ENCODE measurements at places on chromosomes 7 and 10.

DNA sequence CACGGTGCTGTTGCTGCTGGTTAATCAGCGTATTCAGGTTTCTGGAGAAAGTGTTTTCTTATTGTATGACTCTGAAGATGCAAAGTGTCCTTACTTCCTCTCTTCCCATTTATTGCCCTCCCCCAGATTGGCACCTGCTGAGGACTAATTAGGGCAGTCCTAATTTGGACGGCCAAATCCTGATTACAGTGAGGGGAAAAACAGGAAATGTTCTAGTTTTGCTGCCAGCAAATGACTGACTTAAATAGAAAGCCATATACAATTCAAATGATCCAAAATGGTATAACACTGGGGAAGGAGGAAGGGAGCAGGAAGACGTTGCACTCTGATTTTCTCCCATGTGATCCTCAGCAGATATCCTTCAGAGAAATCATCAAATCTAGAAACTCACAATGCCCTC, 222.4 kb upstream of the LRGUK start:
- DNase-seq, result no peak

- DNase-seq, result no peak
Observed at GRCh38 chr7:132435016-132435990, 141.0 kb downstream of the PLXNA4 start.

DNA sequence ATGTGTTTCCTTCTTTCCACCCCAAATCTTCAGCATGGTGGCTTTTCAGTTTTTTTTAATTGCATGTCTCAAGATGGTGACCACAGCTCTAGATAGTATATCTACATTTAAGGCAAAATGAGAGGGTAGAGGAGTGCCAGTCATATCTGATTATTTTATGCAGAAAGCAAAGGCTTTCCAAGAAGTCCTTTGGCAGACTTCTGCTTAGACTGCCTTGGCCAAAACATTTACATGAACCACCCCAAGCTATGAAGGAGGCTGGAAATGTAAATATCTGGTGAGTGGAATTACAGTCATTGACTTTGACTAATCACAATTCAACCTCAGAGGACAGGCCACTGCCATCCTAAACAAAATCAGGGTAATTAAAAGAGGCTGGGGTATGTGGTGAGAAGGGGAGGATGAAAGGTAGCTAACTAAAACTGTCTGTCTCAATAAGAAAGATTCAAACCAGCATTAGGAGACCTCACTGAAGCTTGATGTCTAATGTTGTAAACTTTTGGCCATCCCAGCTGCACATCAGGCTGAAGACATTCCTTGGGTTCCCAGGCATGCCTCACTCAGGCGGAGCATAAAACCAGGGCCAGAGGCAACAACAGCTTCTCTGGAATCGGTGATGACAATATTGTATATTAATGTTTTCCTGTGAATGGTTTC, 53.4 kb downstream of the PPP1R3C start:
- DNase-seq, result no peak

DNA sequence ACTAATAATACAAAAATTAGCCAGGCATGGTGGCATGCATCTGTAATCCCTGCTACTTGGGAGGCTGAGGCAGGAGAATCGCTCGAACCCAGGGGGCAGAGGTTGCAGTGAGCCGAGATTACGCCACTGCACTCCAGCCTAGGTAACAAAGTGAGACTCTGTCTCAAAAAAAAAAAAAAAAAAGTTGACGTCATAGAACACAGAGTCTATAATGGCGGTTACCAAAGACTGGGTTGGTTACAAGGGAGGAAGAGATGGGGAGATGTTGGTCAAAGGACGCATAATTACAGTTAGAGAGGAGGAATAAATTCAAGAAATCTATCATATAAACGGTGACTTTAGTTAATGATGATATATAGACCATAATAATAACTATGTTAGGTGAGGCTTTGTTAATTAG, 309.7 kb upstream of the HGF start:
- no peak for DNase-seq

DNA sequence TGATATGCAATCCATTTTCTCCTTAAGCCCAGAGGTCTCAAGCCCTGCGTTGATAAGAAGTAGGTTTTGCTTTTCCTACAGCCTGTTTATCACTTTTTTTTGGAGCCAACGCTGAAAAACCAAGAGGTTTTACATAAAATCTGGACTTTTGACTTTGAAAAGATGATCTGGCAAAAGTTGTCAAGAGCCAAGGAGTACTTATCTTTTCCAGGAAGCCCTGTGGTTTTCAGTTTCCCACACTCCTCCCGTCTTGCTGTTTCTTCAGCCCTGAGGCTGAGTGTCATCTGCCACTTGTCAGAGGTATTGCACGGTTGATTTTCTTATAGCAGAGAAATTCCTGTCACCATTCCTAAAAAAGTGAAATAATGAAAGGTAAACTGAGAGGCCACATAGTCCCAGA, 108.7 kb downstream of the TYW1 start:
- DNase-seq, result no peak

- DNase-seq, result no peak
Observed at GRCh38 chr7:69358163-69358821, 240.0 kb upstream of the AUTS2 start.

Measured in cortex of kidney (tissue), 1 donor.